ENCODE measurements at places on chromosomes 2 and 18.

GRCh38 chr18:79803611-79804051, 5.9 kb downstream of the KCNG2 start:
- no peak for DNase-seq

GRCh38 chr2:32627441-32627813, 423 bp upstream of the TTC27 start:
- peak; percentile 45 for DNase-seq

- no peak for DNase-seq
Observed at GRCh38 chr18:22422909-22423548, 5.3 kb upstream of the CTAGE1 start.

GRCh38 chr2:153373510-153374279, 104.9 kb downstream of the RPRM start:
- no peak for DNase-seq

GRCh38 chr18:3211236-3211992, 8.4 kb downstream of the MYOM1 start:
- DNase-seq, result no peak

GRCh38 chr2:230203110-230203676, 16.6 kb downstream of the SP110 start:
- no peak for DNase-seq

GRCh38 chr2:223688094-223688835, 86.1 kb upstream of the SCG2 start:
- no peak for DNase-seq

DNA sequence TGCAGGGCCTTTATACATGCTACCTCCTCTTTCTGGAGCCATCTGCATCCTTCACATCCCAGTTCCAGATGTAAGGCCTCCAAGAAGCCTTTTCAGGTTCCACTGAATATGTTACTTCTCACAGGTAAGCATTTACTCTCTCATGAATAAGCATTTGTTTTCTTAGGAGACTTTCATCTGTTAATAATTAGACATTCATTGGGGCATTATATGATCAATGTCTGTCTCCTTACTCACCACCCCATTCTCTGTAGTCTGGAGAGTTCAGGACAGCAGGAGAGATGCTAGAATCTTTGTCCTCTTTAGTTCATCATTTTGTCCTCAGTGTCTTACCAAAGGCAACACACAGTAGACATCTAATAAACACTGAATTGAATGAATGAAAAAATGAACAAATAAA, 185.7 kb downstream of the NCKAP5 start:
- DNase-seq, result no peak

DNA sequence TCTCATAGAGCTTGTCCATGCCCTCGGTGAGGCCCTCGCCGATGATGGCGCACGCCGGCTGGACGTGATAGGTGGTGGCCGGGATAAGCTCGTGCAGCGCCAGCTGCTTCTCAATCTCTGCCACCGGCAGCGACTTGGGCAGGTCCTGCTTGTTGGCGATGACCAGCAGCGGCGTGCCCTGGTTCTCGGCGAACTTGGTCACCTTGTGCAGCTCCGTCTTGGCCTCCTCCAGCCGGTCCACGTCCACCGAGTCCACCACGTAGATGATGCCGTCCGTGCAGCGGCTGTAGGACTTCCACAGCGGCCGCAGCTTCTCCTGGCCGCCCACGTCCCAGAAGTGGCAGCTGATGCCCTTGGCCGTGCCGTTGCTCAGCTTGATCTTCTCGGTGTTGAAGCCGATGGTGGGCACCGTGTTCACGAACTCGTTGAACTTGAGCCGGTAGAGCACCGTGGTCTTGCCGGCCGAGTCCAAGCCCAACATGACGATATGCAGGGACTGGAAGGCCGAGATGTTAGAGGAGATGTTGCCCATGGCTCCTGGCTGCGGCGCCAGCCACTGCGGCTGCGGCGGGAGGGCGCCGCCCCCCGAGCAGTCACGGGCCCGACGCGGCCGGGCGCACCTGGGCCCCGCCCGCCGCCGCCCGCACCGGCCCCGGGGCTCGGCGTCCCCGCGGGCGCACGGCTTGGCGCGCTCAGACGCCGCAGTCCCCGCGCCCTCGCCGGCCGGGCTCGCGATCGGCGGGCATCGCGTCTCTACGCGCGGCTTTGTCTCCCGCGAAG, 636 bp downstream of the ARL4C start:
- peak; percentile 46 for DNase-seq

- no peak for DNase-seq
Observed at GRCh38 chr2:112938904-112939303, 27.9 kb downstream of the IL37 start.

DNA sequence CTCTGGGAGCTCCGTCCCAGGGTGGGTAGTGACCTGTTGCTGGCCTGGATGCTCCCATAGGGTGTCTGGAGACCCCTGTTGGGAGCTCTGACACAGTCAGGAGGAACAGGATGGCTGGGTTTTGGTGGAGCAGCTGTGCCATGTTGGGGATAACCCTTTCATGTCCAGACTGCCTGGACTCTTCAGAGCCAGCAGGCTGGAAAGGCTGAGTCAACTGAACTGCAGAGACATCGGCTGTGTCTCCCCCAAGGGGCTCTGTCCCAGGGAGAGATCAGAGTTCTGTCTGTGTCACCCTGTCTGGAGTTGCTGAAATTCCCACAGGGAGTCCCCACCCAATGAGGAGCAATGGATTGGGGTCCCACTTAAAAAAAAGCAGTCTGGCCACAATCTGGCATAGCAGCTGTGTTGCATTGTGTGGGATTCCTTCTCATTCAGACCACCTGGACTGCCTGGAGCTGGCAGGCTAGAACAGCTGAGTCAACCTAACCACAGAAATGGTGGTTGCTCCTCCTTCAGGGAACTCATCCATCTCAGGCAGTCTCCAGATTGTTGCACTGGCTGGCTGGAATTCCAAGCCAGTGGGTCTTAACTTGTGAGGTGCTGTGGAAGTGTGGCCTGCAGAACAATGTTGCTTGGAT, 37.2 kb downstream of the AGPS start:
- no peak for DNase-seq

DNA sequence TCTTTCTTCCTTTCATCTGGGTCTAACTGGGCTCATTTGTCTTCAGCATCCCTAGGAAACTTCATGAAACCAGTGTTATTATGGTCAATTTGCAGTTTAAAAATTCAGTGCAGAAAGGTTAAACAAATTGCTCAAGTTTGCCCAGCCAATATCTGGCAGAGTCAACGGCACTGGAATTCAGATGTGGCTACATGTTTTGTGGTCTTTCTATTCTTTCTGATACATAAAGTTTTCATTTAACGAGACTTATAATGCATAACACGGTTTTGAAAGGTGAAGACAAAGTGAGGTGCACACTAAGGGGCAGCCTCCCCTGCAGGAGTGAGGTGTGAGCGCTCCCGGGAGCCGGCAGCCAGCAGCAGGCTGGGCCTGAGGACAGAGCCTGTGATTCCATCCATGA, 164.6 kb downstream of the RTP5 start:
- DNase-seq, result no peak

- no peak for DNase-seq
Observed at GRCh38 chr2:127153691-127154158, 46.8 kb upstream of the BIN1 start.

DNA sequence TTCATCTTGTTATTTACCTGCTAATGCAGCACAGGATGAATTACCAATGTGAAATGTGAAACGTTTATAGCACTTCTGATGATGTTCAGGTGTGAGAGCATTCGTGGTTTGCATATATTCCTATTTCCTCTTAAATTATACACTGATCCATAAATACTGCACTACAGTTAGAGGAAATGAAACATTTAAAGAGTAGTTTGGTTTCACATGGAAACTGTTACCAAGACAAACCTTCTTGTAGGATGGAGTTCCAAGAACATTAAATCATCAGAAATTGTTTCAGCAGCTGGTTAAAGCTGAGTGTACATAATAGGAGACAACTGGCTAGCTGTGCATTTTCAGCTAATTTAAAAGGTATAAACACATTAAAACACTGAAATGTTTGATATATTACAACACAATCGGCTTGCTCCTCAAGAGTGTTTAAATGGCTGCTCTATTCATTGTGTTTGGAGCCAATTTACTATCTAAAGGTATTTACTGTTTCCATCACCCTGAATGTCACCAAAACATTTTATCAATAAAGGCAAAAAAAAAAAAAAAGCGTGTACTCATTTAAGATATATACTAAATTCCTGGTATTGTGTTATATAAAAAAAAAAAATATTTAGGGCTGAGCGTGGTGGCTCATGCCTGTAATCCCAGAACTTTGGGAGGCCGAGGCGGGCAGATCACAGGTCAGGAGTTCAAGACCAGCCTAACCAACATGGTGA, 100.6 kb downstream of the DYM start:
- DNase-seq, result peak; percentile 30

- DNase-seq, result no peak
Observed at GRCh38 chr2:25053041-25053440, 11.2 kb downstream of the EFR3B start.

DNA sequence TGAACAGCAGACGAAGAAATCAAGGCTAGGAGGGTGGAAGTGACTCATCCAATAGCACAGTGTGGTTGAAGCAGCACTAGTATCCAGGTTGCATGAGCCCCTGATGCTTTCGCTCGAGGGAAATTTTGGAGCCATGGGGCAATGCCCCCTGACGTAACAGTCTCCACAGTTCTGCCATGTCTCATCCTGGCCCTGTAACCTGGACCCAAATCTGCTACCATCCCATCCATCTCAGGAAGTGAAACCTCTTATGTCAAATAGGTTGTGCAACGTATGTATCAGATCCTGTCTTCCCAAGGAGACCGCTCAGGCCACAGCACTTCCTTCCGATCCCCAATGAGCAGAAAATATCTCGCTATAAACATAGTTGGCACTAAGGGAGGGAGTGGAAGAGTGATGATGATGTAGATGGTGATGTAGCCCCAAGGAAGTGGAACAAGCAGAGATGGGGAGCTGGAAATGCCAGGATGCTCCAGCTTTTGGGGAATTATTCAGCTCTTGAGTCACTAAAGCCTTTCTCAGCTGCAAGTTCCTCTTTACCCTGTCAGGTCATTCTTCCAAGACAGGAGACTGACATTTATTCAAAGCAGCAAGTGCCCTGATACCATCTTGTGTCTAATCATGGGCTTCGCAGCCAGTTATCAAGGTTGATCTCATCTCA, 3.0 kb upstream of the IL1B start:
- no peak for DNase-seq

- no peak for DNase-seq
Observed at GRCh38 chr2:75041731-75042600, 83.5 kb downstream of the POLE4 start.

DNA sequence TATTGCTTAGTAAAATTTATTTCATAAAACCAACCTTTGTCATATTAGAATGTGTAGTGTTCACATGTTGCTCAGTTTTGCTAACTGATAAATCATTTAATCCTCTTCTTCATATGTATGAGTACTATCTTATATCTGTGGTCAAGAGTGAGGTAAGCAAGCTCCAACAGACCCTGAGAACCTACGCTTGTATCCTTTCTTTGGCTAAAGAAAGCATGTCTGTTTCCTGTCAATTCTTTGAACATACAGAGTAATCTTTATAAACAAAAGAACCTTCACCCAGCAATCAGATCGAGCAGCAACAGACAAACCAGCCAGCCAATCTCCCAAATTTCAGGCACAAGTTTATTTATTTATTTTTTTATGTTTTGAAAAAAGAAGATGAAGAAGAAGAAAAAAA, 6.4 kb downstream of the ADCYAP1 start:
- no peak for DNase-seq

DNA sequence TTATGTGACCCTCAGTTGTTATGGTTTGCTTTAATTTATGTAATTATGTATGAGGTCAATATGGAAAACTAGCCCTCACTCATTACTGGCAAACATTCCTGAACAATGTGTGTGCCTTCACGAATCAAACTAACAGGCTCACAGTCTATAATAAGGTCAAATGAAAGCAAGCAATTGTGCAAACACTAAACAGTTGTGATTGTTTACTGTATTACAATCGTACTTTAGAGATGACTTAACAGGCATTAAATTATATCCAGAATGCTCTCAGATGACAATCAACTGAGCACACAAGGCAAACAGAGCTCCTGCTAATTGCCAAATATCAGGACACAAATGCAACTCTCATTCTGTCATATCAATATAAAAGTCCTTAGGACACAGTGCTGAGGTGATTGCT, 29.5 kb downstream of the COL5A2 start:
- no peak for DNase-seq

- DNase-seq, result peak; percentile 16
Observed at GRCh38 chr2:106314444-106314843, 120.3 kb upstream of the UXS1 start.

- DNase-seq, result no peak
Observed at GRCh38 chr2:241812730-241813643, 4.0 kb downstream of the NEU4 start.

- DNase-seq, result no peak
Observed at GRCh38 chr18:47582093-47582492, 330.6 kb upstream of the SKOR2 start.

DNA sequence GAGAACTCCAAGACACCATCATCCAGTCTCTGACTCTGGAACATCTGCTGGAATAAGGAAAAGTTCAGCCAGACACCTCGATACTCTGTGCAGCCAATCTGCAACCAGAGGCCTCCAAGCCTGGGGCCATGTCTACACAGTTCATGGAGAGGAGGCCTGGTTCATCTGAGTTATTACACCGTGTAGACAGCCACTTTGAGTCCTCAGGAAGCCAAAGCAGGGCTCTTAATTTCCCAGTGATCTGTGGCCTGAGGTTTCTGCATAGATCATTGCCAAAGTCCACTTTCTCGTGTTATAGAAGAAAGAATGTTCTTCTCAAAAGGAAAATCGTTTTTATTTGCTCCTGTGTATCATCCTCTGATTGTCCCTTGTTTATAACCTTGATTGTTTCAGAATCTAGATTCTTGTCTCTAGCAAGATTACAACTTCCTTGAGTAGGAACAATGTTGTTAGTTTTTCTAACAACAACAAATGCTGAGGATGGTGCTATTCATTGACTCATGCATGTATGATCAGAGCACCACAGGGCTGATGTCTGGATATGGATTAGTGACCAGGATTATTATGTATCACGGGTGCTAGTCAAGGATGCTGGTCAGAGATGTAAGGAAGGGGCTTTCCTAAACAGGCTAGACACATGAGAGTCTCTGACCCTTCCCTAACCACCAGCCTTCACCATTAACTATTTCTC, 30.7 kb upstream of the MARCO start:
- DNase-seq, result no peak

GRCh38 chr2:176584333-176584732, 315.1 kb downstream of the MTX2 start:
- no peak for DNase-seq

DNA sequence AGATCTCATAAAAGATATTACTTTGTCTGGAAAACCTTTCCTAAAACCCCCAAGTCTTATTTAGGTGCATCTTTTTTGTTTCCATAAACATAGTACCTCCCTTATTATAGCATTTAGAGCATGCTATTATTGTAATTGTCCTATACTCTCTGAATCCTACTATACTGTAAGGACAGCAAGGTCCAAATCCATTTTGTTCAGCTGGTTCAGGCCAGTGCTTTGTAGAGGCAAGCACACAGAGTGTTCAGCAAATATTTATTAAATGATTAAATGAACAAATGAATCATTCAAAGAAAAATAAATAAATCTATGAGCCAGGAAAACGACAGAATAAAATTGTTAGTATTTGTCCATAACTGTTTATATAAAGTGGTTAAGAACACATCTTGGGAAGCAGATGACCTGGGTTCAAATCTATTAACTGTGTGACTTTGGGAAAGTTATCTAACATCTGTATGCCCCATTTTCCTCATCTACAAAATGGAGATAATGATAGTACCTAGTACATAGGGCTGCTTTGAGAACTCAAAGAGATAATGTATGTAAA, 86.0 kb downstream of the COL3A1 start:
- DNase-seq, result no peak
